ENCODE measurements at places on chromosomes 1 and 21.

GRCh38 chr1:61727544-61727943 lies 2.6 kb upstream of the TM2D1 start:
- no peak overlapping the region for H3K27ac ChIP-seq
- no peaks in the 10 kb centered on the region for H3K27me3 ChIP-seq
- H3K36me3 ChIP-seq: peaks cover 3% of the 10 kb centered on the region
- no peak overlapping the region for H3K4me3 ChIP-seq
- H3K4me1 ChIP-seq: peaks cover 28% of the 10 kb centered on the region

- H3K27ac ChIP-seq: no peak overlapping the region
- H3K27me3 ChIP-seq: no peaks in the 10 kb centered on the region
- no peaks in the 10 kb centered on the region for H3K36me3 ChIP-seq
- DNase-seq: no peak
These were observed 212.0 kb downstream of the COL11A1 start for GRCh38 chr1:102896286-102896685.

- DNase-seq: no peak
- peaks cover 25% of the 10 kb centered on the region for H3K27me3 ChIP-seq
- no peak overlapping the region for H3K27ac ChIP-seq
These were observed 27.8 kb downstream of the ASAP3 start for GRCh38 chr1:23456226-23456625.

- no peaks in the 10 kb centered on the region for H3K4me1 ChIP-seq
- H3K27me3 ChIP-seq: peaks cover 2% of the 10 kb centered on the region
- no peak overlapping the region for H3K4me3 ChIP-seq
- no peak for DNase-seq
These were observed 92.3 kb downstream of the COQ8A start for GRCh38 chr1:227032396-227032795.

DNA sequence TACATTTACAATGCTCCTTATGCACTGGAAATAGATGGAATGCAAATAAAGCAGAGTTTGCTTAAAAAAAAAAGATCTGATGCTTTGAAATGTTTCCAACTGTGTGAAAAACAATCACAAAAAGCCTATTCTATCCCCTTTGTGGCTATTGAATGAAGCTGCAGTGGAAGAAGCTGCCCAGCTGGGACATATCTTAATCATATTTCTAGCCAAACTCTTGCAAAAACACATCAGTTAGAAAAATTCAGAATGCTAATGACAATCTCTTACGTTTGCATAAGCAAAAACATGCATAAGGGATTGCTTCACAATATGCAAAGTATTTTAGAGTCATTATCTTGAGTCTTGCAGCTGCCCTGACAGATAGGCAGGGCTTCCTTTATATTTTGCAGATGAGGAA lies 526.4 kb upstream of the USP24 start:
- DNase-seq: no peak
- H3K4me3 ChIP-seq: no peak overlapping the region
- H3K4me1 ChIP-seq: no peaks in the 10 kb centered on the region
- no peak overlapping the region for H3K27ac ChIP-seq
- H3K36me3 ChIP-seq: no peaks in the 10 kb centered on the region

DNA sequence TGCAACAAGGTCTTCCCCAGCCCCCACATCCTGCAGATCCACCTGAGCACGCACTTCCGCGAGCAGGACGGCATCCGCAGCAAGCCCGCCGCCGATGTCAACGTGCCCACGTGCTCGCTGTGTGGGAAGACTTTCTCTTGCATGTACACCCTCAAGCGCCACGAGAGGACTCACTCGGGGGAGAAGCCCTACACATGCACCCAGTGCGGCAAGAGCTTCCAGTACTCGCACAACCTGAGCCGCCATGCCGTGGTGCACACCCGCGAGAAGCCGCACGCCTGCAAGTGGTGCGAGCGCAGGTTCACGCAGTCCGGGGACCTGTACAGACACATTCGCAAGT lies 3.8 kb downstream of the ZBTB18 start:
- peaks cover 36% of the 10 kb centered on the region for H3K36me3 ChIP-seq
- H3K27me3 ChIP-seq: no peaks in the 10 kb centered on the region
- no peak overlapping the region for H3K4me3 ChIP-seq
- no peak for DNase-seq
- H3K27ac ChIP-seq: no peak overlapping the region

- H3K4me3 ChIP-seq: no peak overlapping the region
- DNase-seq: no peak
- H3K36me3 ChIP-seq: no peaks in the 10 kb centered on the region
- H3K4me1 ChIP-seq: no peaks in the 10 kb centered on the region
- no peak overlapping the region for H3K27ac ChIP-seq
These were observed 38.0 kb downstream of the LAMC1 start for GRCh38 chr1:183061194-183061593.

DNA sequence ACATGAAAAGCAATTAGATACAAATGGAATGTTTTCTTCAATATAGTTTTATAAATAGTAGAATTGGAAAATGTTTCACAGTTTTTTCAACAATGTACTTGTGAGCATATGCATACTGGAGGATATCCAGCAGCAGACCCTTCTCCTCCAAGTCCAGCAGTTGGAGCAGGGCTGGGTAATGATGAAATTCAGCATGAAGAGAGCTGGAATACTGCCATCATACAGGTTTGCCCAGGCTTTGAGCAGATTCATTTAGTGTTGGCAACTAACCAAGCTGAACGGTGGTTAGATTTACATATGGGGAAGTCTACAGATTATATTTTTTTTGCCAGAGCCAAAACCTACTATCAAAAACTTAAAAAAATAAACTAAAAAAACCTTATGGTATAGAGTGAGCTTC lies 38.3 kb downstream of the WDR3 start:
- H3K27me3 ChIP-seq: peaks cover 2% of the 10 kb centered on the region
- H3K27ac ChIP-seq: no peak overlapping the region
- H3K4me3 ChIP-seq: no peak overlapping the region

DNA sequence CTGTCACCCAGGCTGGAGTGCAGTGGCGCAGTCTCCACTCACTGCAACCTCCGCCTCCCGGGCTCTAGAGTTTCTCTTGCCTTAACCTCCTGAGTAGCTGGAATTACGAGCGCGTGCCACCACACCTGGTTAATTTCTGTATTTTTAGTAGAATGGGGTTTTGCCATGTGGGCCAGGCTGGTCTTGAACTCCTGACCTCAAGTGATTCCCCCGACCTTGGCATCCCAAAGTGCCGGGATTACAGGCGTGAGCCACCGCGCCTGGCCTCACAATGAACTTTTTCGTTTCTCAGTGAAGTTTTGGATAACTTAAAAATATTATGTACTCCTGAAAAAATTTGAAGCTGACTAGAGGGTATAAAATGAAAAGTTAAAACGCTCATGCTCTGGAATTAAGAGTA lies 59.5 kb downstream of the TBCE start:
- H3K4me3 ChIP-seq: no peak overlapping the region
- 0 out of 2 replicates have a peak, but pooled peaks cover 5% of the 10 kb centered on the region for H3K36me3 ChIP-seq
- no peak overlapping the region for H3K27ac ChIP-seq
- no peak for DNase-seq
- peaks cover 27% of the 10 kb centered on the region for H3K4me1 ChIP-seq

GRCh38 chr1:61606448-61607312 lies 118.3 kb downstream of the TM2D1 start:
- no peak for DNase-seq
- no peak overlapping the region for H3K4me3 ChIP-seq
- no peaks in the 10 kb centered on the region for H3K4me1 ChIP-seq
- no peaks in the 10 kb centered on the region for H3K36me3 ChIP-seq

DNA sequence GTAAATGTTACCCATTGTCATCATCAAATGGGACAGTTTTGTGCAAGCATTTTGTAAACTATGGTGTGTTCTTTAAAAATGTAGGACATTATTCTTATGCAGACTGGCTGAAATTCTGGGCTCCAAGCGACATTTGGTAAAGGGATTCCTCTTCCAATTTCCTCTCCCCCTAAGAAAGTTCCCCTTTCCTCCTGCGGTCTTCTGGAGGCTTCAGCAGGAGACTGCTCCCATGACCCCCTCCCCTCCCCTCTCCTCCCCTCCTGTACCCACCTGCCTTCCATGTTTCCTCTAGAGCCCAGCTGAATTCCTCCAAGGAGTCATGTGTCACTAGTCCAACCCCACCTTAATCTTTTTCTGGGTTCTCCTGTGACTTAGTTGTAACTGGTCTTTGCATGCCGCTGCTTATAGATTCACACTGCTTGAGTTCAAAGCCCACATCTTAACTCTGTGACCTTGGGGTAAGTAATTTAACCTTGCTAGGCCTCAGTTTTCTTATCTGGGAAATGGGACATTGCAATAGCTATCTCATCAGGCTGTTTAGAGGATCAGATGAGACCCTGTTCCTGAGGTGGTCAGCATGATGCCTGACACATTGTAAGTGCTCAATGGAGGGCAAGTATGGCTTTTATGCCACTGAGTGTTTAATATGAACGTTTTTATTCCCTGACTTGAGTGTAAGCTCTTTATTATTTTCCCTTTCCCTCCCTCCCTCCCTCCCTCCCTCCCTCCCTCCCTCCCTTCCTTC lies 69.9 kb upstream of the WDR26 start:
- H3K27ac ChIP-seq: peak overlapping the region; percentile 82
- peaks cover 59% of the 10 kb centered on the region for H3K4me1 ChIP-seq
- no peak overlapping the region for H3K4me3 ChIP-seq
- H3K27me3 ChIP-seq: no peaks in the 10 kb centered on the region

- no peak overlapping the region for H3K4me3 ChIP-seq
- H3K27ac ChIP-seq: no peak overlapping the region
- DNase-seq: no peak
- peaks cover 17% of the 10 kb centered on the region for H3K4me1 ChIP-seq
These were observed 3.6 kb upstream of the RABIF start for GRCh38 chr1:202892501-202892900.

- no peaks in the 10 kb centered on the region for H3K36me3 ChIP-seq
- H3K4me3 ChIP-seq: no peak overlapping the region
- H3K27me3 ChIP-seq: peaks cover 4% of the 10 kb centered on the region
- no peaks in the 10 kb centered on the region for H3K4me1 ChIP-seq
- no peak overlapping the region for H3K27ac ChIP-seq
- DNase-seq: no peak
These were observed 63.2 kb downstream of the GNG4 start for GRCh38 chr1:235586413-235586812.

DNA sequence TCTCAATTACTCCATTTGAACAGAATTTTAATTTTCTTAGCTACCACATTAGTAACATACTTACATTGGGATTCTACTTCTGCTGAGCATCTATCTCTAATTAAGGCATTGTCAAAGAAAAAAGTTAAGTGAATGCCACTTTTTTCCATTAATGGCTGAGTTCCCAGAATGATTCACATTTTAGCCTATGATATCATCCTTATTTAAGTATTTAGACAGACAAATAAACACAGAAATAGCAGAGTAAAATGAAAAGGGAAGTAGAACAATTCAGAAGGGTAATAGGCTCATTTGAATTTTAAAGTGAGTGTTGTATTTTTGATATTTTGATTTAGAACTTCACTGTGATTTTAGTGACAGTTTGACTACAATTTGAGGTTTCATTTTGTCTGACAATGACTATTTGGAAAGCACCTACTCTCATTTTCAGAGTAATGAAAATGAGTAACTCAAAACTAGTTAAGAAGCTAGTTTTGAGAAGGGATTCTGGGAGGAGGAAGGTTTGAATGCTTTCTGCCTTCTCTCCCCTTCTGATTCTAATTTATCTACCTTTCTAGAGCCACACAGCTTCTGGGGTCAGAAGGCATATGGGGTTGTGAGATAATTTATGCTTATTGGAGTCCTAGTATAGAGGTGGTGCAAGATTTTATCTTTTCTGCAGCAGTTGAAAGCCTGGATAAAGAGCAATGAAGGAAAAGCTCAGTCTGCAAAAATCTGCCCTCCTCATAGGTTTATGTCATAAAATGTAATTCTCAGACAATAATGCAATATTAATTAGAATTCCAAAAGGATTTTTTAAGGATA lies 15.5 kb downstream of the LYPLAL1 start:
- no peak overlapping the region for H3K27ac ChIP-seq
- no peak for DNase-seq
- no peaks in the 10 kb centered on the region for H3K27me3 ChIP-seq
- H3K4me3 ChIP-seq: no peak overlapping the region
- peaks cover 5% of the 10 kb centered on the region for H3K4me1 ChIP-seq

DNA sequence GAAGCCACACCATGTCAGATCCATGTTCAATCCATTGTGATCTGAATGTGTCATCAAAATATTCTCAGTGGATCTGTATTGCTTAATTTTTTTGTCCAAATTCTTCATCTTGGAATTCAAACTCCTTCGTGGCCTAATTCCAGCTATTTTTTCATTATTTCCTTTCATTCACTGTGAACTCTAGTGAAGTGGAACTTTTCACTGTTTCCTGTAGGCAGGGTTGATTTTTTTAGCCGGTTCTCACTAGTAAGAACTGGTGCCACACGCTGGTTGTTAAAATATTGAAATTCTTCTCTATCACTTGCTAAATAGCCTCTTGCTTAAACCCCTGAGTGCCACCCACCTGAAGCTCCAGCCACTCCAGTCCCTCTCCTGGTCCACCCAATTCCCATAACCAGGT lies 7.6 kb upstream of the S100A11 start:
- DNase-seq: no peak
- H3K4me3 ChIP-seq: no peak overlapping the region
- no peak overlapping the region for H3K27ac ChIP-seq
- no peaks in the 10 kb centered on the region for H3K36me3 ChIP-seq
- peaks cover 23% of the 10 kb centered on the region for H3K4me1 ChIP-seq

- H3K4me3 ChIP-seq: no peak overlapping the region
- no peaks in the 10 kb centered on the region for H3K4me1 ChIP-seq
- no peak for DNase-seq
- H3K27me3 ChIP-seq: no peaks in the 10 kb centered on the region
- no peaks in the 10 kb centered on the region for H3K36me3 ChIP-seq
These were observed 158.4 kb downstream of the PTPRU start for GRCh38 chr1:29394521-29395225.

DNA sequence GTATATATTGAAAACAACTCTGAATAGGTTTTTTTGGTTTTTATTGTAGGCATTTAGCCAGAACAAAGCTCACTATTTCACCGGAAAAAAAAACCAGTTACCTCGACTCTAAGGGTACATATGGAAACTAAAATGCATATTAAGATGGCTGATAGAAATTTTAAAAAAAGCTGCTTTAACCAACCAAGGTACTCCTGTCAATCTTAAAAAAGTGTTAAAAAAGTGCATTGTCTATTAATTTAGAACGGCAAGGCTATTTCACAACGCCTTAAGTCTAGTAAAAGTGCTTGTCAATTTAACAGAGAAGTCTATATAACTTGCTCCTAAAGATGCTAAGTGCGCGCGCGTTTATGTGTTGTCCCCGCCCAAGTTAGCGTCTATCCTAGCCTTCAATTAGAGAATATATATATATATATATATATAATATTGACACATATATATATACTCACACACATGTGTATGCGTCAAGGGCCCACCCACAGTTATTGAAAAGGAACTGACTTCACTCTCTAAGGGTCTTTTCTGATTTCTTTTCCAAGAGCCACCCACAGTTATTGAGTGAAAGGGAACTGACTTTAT lies 934 bp downstream of the ASPM start:
- no peak for DNase-seq
- peaks cover 46% of the 10 kb centered on the region for H3K36me3 ChIP-seq
- peaks cover 56% of the 10 kb centered on the region for H3K4me1 ChIP-seq
- H3K4me3 ChIP-seq: peak overlapping the region; percentile 47
- no peaks in the 10 kb centered on the region for H3K27me3 ChIP-seq
- H3K27ac ChIP-seq: peak overlapping the region; percentile 92

GRCh38 chr1:218514689-218515088 lies 169.6 kb downstream of the TGFB2 start:
- no peak overlapping the region for H3K27ac ChIP-seq
- no peak overlapping the region for H3K4me3 ChIP-seq
- H3K27me3 ChIP-seq: no peaks in the 10 kb centered on the region
